ENCODE measurements at places on chromosomes 1 and 21.

DNA sequence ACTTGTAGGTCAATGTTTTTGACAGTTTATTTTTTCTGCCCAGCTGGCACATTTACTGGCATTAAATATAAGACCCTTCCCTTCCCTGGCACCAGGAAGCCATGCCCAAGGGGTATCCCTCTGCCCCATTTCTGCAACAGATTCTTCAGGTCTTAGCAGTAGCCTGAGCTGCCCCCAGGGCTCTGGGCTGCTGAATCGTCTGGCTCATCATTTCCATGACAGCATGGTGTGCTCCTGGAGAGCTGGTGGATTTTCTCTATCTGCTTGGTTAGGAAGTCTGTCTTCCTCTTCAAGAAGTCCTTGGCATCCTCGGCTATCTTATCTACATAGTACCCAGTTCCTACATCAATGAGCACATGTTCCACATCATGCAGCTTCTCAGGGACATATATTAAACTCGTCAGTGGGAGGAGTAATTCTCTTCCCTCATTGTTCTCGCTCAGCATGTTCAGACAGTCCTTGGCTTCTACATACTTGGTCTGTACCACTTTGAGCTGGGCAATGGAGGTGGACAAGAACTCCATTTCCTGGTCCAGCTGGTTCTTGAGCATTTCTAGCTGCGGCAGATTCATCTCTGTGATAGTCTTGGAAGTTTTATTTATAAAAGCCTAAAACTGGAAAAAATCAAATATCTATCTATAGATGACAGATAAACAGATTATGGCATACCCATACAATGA is 23.5 kb downstream of the MIA3 start:
- H3K27me3 ChIP-seq, result no peaks in the 10 kb centered on the region
- H3K4me3 ChIP-seq, result no peak overlapping the region
- no peak for DNase-seq

GRCh38 chr1:27941671-27942540 is 7.1 kb downstream of the SMPDL3B start:
- H3K4me3 ChIP-seq, result no peak overlapping the region
- H3K4me1 ChIP-seq, result no peaks in the 10 kb centered on the region
- no peaks in the 10 kb centered on the region for H3K36me3 ChIP-seq
- no peaks in the 10 kb centered on the region for H3K27me3 ChIP-seq
- DNase-seq, result no peak
- no peak overlapping the region for H3K27ac ChIP-seq

DNA sequence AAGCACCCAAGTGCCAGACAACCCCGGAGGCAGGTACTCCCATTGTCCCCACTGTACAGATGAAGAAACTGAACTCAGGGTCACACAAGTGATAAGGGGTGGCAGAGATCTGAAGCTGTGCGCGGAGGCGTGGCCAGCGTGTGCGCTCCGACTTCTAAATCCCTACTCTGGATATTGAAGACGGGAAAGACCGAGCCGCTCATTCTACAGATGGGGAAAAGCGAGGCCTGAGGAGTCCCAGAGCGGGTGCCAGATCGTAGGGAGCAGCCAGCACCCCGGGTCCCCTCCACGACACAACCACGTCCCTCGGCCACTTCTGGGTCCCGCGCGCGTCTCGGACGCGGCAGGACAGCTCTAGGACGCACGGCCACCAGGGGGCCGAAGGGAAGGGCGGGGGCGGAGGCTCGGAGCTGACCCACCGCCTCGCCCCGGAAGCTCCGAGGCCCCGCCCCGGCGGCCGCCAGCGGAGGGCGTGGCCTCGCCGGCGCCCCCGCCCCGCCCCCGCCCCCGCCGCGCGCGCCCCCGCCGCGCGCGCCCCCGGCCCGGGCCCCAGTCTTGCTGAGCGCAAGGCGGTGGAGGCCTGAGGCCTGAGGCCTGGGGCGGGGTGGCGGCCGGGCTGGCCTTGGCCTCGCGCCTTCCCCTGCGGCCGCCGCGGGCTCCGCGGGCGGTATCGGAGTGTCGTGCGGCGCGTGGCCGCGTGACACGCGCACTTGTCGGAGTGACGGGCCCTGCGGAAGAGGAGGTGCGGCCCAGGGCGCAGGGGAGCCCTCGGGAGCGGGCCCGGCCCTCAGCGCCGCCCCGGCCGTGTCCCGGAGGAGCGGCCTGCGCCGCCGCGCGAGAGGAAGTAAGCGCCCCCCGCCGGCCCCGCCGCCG is at the start of gene H6PD:
Gene H6PD (plus strand): TSS at position 552 of the 873 bp plus-strand sequence. CDS start 10,161 bp downstream, outside the sequence.
- DNase-seq, result peak; percentile 70
- peak within 1 kb of the TSS; percentile 100 for H3K27ac ChIP-seq
- H3K4me3 ChIP-seq, result peak within 1 kb of the TSS; percentile 71
- peaks cover 7% of the 10 kb centered on the region for H3K4me1 ChIP-seq

GRCh38 chr1:24963943-24964693 is 34.0 kb upstream of the RUNX3 start:
- H3K36me3 ChIP-seq, result no peaks in the 10 kb centered on the region
- no peaks in the 10 kb centered on the region for H3K4me1 ChIP-seq
- H3K27me3 ChIP-seq, result no peaks in the 10 kb centered on the region

GRCh38 chr1:183648042-183648441 is 5.1 kb downstream of the APOBEC4 start:
- H3K27ac ChIP-seq, result no peak overlapping the region
- H3K4me1 ChIP-seq, result no peaks in the 10 kb centered on the region
- no peak for DNase-seq
- H3K36me3 ChIP-seq, result no peaks in the 10 kb centered on the region
- H3K27me3 ChIP-seq, result no peaks in the 10 kb centered on the region

GRCh38 chr1:20496241-20496661 is 10.2 kb upstream of the CAMK2N1 start:
- H3K27me3 ChIP-seq, result no peaks in the 10 kb centered on the region
- no peak for DNase-seq
- no peak overlapping the region for H3K27ac ChIP-seq
- H3K36me3 ChIP-seq, result peaks cover 9% of the 10 kb centered on the region
- H3K4me3 ChIP-seq, result no peak overlapping the region

- H3K27ac ChIP-seq, result no peak overlapping the region
- H3K36me3 ChIP-seq, result no peaks in the 10 kb centered on the region
- H3K4me3 ChIP-seq, result no peak overlapping the region
Measured at GRCh38 chr1:109894823-109895719, 15.6 kb upstream of the CSF1 start.

DNA sequence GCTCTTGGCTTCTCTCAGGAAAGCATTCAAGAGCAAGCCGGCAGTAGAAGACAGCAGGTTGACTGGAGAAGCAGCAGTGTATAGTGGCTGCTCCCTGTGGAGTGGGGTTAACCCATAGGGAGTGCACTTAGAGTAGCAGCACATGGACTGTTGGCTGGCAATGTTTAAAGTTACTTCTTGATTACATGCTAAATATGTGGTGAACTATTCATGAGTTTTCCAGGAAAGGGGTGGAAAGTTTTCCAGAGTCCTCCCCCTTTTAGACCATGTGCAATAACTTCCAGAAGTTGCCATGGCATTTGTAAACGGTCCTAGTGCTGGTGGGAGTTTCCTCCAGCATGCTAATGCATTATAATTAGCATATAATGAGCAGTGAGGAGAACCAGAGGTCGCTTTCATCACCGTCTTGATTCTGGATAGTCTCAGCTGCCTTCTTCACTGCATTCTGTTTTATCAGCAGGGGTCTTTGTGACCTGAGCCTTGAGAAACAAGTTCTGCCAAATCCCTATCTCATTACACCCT is 131.8 kb downstream of the CCDC185 start:
- no peaks in the 10 kb centered on the region for H3K4me1 ChIP-seq
- H3K27ac ChIP-seq, result no peak overlapping the region
- no peaks in the 10 kb centered on the region for H3K27me3 ChIP-seq
- no peak overlapping the region for H3K4me3 ChIP-seq
- H3K36me3 ChIP-seq, result no peaks in the 10 kb centered on the region

DNA sequence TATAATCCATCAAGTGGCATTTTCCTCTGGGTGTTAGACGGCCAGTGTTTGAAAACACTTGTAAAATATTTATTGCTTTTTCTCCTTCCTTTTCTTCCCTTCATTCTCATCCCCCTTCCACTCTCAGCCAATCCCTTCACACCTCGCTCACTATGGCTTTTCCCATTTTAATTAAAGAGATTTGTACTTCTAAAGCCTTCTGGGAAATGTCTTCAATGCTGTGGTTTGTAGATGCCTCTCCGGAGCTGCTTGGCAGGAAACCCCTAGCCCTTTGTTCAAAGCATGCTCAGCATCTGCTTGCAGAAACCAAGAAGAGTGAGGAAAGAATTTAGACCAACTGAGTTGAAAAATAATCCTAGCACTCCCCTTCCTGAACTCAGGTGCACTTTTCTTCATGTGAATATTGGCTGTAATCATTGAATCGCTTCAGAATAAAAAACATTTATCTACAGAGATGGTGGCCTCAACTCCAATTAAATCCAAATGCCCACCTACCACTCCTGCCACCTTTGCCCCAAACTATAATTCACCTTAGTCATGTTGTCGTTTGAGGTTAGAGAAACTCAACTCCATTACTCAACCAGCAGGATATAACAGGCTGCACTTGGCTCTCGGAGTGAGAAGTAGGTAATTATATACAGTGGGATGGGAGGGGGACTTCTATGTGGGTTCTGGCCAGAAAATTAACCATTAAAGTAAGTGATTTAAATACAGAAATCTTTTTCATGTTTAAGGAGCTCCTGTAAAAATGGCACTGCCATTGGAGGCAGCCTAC is 659.4 kb upstream of the CAMK1G start:
- H3K4me1 ChIP-seq, result no peaks in the 10 kb centered on the region
- no peak overlapping the region for H3K4me3 ChIP-seq
- H3K36me3 ChIP-seq, result no peaks in the 10 kb centered on the region
- H3K27me3 ChIP-seq, result peaks cover 7% of the 10 kb centered on the region

DNA sequence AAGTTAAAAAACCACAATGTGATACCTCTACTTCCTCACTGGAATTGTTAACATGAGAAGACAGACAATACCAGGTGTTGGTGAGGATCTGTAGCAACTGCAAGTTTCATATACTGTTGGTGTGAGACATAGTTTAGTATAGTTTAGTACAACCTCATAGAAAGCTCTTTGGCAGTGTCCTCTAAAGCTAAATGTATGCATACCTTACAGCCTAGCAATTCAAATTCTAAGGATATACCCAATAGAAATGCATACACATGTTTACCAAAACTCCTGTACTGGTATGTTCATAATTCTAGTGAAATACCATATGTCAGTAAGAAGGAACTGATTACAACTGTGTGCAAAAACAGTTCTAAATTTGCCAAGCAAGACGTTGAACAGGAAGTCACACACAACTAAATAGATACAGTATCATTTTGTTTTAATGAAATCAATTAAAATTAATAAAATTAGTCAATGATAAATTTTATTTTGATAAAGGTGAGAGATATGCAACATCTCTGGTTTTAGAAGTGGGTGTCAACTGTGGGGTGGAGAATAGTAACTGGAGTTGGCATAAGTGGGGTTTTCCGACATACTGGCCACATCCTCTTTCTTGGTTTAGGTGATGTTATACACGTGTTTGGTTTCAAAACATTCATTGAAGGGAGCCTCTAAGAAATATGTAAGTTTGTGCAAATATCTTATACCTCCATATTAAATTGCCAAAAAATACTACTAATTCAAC is 450.7 kb downstream of the PTPRC start:
- no peak overlapping the region for H3K27ac ChIP-seq
- no peaks in the 10 kb centered on the region for H3K4me1 ChIP-seq
- no peaks in the 10 kb centered on the region for H3K36me3 ChIP-seq
- DNase-seq, result no peak
- no peaks in the 10 kb centered on the region for H3K27me3 ChIP-seq

GRCh38 chr1:7678491-7679158 is 92.5 kb upstream of the VAMP3 start:
- H3K27ac ChIP-seq, result no peak overlapping the region
- DNase-seq, result no peak
- H3K36me3 ChIP-seq, result no peaks in the 10 kb centered on the region
- H3K27me3 ChIP-seq, result no peaks in the 10 kb centered on the region

- H3K27ac ChIP-seq, result no peak overlapping the region
- no peaks in the 10 kb centered on the region for H3K4me1 ChIP-seq
Measured at GRCh38 chr1:218425647-218426342, 80.7 kb downstream of the TGFB2 start.

DNA sequence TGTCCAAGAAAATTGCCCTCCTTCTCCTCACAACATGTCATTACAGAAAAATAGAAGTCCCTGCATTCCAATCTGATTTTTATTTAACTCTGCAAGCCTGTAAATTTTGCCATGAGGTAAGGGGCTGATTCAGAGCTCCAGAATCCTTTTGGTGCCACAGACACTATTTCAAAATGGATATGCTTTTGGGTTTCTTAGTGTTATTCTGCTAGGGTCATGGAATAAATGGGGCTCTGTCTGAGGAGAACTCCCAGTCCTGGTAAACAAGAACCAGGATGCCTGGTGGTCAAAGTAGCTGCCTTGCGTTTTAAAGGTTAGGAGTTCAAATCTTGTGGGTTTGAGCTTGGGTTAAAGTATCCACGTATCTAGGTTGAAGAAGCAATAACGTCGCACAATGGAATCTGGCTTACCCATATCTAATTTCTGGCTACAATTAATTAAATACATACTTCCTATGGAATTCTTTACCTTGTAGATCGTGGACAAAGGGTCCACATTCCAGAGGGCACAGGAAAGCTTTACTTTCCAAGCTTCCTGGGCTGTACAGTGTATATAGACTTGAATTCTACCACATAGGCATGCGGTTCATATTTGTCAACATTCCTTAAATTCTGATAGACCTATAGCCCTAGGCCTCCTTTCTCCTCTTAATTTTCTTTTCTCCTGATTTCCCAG is 98.0 kb upstream of the CDC42BPA start:
- no peaks in the 10 kb centered on the region for H3K4me1 ChIP-seq
- no peak overlapping the region for H3K27ac ChIP-seq
- H3K4me3 ChIP-seq, result no peak overlapping the region
- no peak for DNase-seq

DNA sequence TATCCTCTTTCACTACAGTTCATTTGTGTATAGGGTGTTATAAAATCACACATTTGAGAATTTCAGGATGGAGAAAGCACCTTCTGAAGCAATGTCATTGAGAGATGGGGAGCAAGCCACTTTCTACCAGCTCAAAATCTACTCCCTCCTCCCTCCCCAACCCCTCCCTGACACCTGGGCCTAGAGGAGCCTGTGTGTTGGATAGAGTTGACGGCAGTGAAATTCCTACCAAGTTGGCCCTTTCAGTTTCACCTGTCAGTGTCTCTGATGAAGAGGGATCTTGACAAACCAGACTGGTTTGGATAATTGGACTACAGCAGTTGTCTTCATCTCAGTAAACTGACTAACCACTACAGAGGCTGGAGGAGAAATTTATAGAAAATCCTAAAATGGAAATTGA is 125.0 kb upstream of the HOOK1 start:
- no peaks in the 10 kb centered on the region for H3K36me3 ChIP-seq
- no peak overlapping the region for H3K4me3 ChIP-seq
- peak overlapping the region; percentile 2 for H3K27ac ChIP-seq
- DNase-seq, result no peak
- no peaks in the 10 kb centered on the region for H3K27me3 ChIP-seq

DNA sequence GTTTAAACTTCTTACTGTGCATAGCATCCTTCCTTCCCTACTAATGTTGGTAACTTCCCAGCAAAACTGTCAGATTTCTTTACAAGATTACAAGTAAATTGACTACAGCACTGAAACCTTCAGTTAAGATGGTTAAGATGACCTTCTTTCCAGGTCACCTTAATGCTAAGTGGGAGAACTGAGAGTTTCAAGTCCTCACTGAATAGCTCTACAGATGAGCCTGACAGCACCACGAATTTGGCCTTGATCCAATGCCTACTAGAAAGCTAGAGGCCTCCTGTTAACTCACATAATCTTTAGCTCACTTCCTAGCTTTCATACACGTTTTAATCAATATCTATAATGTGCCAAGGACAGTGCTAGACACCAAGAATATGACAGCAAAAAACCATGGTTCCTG is 276.0 kb upstream of the PLD5 start:
- no peak overlapping the region for H3K4me3 ChIP-seq
- H3K36me3 ChIP-seq, result no peaks in the 10 kb centered on the region
- no peaks in the 10 kb centered on the region for H3K4me1 ChIP-seq
- no peaks in the 10 kb centered on the region for H3K27me3 ChIP-seq
- no peak overlapping the region for H3K27ac ChIP-seq
